ENCODE measurements at places on chromosomes 3 and 15.

DNA sequence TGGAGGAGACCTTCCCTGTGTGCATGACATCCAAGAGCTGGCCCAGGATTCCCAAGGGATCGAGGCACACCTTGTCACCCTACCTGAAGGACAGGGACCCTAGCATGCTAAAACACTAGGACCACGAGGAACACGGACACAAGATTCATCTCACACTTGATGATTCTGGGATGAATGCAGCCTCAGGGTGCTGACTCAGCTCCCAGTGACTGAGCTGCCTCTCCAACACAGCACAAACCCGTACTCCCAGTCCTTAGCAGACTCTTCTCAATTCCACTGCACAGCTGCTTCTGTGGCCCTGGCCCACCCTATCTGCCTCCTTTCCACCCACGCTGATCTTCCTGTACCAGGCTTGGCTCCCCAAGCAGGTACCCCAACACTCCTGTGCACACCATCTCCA is 9.1 kb upstream of the OXTR start:
- DNase-seq: no peak

DNA sequence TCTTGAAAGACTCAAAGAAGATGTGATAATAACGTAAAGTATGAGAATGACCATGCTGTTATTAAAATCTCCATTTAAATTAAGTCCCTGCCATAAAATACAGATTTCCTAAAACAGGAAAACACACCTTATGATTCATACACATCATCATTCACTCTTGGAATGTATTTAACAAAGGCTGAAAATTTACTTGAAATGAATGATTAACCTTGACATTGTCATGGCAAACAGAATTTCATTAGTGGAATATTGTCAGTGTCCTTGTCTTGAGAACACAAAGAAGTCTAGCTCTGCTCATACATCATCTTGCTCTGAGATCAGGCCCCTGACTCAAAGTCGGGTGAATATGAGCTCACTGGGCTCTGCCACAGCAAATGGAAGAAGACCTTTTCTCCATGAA is 313.9 kb downstream of the FGF12 start:
- DNase-seq: no peak

DNA sequence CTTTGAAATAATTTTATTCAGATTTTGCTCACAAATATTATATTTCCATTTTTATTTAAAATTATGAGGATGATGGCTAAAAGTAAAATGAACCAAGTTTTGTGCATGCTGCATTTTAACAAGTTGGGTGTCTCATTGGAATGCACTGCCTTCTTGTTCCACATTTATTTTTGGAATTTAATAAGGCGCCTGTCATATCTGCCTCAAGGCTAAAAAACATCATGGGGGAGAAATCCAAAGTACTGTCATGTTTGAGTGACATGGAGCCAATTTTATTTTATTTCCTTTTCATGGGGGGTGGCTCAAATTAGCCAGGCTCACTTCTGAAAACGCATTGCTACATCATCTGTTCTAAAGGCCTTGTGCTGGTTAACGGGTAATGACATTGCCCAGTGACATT is 205.1 kb downstream of the ROBO2 start:
- DNase-seq: no peak

DNA sequence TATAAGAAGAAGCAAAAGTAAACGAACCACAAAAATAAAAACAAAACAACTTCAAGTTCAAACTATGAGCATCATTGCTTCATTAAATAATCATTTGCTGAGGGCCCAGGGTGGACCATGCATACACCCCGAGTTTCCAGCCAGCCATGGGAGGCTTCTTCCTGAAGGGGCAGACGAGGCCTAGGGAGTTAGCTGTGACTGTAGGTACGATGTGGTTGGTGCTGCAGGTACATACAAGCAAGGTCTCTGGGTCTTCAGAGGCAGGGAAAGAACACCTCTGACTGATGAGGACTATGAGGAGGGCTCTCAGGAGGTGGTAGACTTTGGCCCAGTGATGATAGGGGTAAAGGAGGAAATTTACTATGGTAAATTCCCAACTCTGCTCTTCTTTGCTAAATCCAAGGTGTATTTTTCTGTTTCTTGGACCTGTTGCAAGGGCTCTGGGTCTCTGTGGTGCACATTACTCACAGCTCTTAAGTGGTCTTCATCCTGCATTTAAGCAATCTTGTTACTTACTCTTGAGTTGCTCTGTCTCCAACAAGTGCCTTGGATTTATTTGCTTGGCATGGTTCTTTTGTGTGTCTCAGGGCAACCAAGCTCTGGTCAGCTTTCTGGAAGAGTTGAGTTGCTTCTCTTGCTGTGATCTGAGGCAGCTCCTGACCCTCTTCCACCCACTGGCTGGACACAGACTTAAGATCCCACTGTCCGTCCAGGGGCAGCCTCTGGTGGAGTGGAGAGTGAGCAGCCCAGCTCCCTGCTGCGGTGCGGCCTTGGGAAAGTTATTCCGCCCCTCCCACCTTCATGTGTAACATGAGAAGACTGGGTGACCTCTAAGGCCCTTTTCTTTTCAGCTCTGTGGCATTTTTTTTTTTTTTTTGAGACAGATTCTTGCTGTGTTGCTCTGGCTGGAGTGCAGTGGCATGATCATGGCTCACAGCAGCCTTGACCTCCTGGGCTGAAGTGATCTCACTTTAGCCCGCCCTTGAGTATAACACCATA is 56.1 kb upstream of the KIF23 start:
- no peak for DNase-seq

DNA sequence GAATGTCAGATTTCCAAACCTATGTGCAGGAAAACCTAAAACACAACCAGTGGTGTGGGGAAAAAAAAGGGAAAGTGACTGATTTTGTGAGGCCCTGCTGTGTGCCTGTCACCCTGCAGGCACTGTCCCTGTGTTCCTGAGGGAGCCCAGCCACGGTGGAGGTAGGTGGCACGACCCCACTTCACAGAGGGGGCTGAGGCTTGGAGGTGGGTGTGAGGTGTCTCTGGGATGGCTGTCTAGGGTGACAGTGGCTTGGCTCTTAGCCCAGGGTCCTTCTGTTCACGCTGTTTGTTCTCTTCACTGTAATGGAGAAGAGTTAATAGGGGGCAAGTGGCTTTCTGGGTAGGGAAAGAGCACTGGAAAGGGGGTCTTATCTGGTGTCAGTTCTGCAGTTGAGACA is 22.6 kb downstream of the RASGRF1 start:
- no peak for DNase-seq

- DNase-seq: no peak
These were observed 423.4 kb upstream of the WNT5A start for GRCh38 chr3:55910543-55910942.

DNA sequence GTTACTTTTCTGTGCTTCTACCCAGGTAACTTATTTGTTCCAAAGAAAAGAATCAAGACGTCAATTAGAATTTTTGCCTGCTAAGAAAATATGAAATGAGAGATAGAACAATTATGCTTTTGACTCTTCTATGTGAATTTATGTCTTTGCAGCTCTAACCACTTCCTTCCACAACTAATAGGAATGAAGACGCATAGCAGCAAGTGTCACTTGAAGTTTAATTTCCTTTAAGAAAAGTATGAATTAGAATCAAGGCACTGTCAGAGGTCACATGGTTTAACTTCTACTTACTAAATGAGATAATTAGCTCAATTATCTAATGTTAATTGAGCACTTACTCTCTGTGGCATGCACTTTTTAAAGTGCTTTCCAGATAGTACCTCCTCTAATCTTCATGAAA is 3.3 kb downstream of the WDR49 start:
- no peak for DNase-seq

- no peak for DNase-seq
These were observed 50.4 kb downstream of the FOXB1 start for GRCh38 chr15:60054472-60054871.

GRCh38 chr3:73550032-73550431 is 74.7 kb downstream of the PDZRN3 start:
- no peak for DNase-seq

- no peak for DNase-seq
These were observed 220.8 kb upstream of the TPRG1 start for GRCh38 chr3:188950832-188951489.

- DNase-seq: no peak
These were observed 105.5 kb upstream of the LRRFIP2 start for GRCh38 chr3:37279856-37280255.

DNA sequence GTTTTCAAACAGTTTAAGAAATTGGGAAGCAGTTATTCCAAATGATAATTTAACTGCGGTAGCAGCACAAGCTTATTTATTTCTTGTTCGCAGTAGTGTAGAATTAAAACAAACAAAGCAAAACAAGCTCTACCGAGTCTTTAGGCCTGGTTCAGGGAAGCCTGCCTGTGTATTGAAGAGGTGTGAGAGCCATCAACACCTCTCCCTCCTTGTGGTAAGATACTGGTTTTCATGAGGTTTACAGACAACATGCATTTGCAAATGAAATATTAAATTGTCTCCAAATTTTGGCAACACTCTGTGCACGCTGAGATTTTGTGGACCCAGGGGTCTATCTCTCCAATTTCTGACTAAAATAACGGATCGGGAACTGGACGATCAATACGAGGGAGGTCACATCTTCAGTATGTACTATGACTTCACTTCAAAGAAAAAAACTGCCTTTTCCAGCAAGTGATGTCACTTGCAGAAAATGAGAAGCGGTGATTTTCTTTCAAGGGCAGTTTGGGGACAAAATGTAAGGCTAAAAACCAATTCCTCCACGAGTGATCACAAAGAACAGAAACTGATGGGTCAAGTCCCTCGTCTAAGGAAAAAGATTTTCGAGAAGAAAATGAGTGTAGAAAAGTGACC is 721 bp downstream of the ATR start:
- DNase-seq: no peak

DNA sequence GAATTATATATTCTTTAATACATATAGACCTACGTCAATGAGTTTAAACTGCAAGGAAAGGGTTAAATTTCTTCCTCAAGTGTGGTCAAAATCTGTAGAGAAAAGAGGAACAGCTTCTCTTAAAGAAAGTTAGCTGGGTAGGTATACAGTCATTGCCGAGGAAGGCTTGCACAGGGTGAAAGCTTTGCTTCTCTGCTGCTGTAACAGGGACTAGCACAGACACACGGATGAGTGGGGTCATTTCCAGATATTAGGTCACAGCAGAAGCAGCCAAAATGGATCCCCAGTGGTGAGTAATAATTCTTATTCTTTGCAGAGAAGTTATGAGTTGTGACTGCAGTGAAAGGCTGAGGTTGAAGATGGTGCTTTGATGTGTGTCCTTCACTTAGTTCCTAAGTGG is at the start of gene CD86:
Gene CD86, plus strand, starts transcription at position 148 of the 400 bp plus-strand sequence. Its CDS starts 128 bp downstream, at position 276.
- no peak for DNase-seq

GRCh38 chr3:39414421-39414907 is 7.9 kb downstream of the RPSA start:
- peak; percentile 57 for DNase-seq

DNA sequence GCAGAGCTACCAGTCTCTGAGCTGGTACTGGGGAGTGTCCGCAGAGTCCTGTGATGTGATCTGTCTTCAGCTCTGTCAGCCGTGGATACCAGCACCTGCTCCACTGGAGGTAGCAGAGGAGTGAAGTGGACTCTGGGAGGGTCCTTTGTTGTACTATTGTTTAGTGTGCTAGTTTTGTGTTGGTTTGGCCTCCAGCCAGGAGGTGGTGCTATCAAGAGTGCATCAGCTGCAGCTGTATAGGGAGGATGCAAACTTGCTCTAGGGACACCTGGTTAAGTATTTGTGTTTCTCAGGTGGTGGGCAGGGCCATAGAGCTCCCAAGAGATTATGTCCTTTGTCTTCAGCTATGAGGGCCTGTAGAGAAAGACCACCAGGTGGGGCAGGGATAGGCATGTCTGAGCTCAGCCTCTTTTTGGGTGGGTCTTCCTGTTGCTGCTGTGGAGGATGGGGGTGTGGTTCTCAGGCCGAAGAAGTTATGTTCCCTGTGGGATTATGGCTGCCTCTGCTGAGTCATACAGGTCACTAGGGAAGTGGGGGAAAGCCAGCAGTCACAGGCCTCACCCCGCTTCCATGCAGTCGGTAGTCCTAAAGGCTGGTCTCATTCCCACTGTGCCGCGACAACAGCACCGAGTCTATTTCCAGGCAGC is 443.2 kb upstream of the TBL1XR1 start:
- DNase-seq: no peak

- no peak for DNase-seq
These were observed 42.3 kb downstream of the KLHL6 start for GRCh38 chr3:183513046-183513706.

GRCh38 chr3:86645756-86646155 is 345.2 kb downstream of the VGLL3 start:
- DNase-seq: no peak

GRCh38 chr3:71447803-71448202 is 135.7 kb downstream of the FOXP1 start:
- no peak for DNase-seq

GRCh38 chr3:4492208-4493013 is 737 bp upstream of the ITPR1 start:
- DNase-seq: peak; percentile 61

DNA sequence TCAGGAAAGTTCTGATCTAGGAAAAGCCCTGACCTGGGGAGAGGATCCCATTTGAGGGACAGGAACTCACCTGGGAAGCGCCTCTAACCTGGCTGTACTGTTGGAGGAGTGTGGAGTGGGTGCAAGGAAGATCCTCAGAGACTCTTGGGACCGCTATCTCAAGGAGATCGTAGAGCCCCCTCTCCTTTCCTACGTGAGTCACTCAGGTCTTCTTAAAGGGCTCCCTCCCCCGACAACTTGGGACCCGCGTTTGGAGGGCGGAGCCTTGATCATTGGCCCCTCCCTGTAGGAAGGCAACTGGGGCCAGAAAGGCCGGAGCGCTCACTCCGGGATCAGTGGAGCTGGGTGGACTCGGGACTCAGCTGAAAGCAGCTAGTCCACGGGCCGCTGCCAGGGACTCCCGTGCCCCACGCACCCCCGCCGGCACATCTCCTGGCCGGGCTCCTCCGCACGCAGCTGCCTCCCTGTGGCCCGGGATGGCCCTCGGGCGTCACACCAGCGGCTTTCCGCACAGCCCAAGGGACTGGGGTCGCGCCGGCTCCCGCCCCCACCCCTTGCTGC is 520 bp downstream of the SLC26A6 start:
- peak; percentile 82 for DNase-seq

- no peak for DNase-seq
These were observed 1057.5 kb upstream of the CFAP20DC start for GRCh38 chr3:60107275-60107674.

GRCh38 chr15:38991126-38991525 is 426.5 kb upstream of the RASGRP1 start:
- DNase-seq: no peak

DNA sequence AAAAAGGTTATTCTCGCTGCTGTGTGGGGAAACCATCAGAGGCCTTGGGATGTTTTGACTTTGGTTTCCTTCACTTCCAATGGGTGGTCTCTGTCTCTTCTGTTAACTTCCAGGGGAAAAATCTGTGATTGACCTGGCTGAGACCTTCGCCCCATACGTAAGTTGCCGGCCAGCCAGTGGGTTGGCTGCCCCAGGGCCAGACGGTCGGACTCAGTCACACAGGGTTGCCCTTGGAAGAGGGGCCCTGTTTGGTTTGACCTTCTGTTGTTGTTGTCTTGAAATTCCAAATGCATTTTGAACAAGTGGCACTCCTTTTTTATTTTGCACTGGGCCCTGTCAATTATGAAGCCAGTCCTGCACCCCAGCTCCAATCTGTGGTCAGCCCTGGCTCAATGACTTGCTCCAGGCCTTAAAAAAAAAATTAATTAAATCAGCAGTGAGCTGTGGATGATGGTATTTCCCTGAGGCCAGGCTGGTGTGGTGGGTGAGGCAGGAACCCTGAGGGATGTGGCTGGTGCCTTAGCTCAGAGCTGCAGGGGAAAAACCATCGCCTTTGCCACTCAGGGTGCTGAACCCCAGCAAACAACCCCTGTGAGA is 4.5 kb downstream of the FAM107A start:
- no peak for DNase-seq

GRCh38 chr3:192819001-192819569 is 91.7 kb upstream of the FGF12 start:
- no peak for DNase-seq
